Epithelial cell of alveolus of lung (primary cell): ENCODE measurements at places on chromosomes 4 and X. TPM values are rescaled to one million over a fixed set of nuclear protein-coding genes. Genes with fewer than 3 reads are reported as not detected.

Gene TRPC5OS
- total RNA-seq, result not detected in 2 replicates

Gene DHRSX
- total RNA-seq, result 41.9 and 50.1 TPM in 2 replicates

Gene TMEM31
- not detected in 2 replicates for total RNA-seq

Gene POU3F4
- not detected in 2 replicates for total RNA-seq

Gene ATP2B3
- total RNA-seq, result not detected in 2 replicates

Gene CENPC
- 5.4 and 12.8 TPM in 2 replicates for total RNA-seq

Gene PABPC5
- total RNA-seq, result 1.2 and 5.9 TPM in 2 replicates

Gene HPSE
- 0.52 and 0.64 TPM in 2 replicates for total RNA-seq

Gene ESX1
- 0.13 TPM in 1 of 2 replicates, not detected in the other for total RNA-seq

Gene SYN1
- 0.80 and 3.5 TPM in 2 replicates for total RNA-seq

Gene FRMD7
- not detected in 2 replicates for total RNA-seq

Gene MAGEA3
- total RNA-seq, result not detected in 2 replicates

Gene FOXR2
- not detected in 2 replicates for total RNA-seq

Gene CAPN6
- 0.13 TPM in 1 of 2 replicates, not detected in the other for total RNA-seq

Gene CD38
- total RNA-seq, result 1.0 TPM in 1 of 2 replicates, not detected in the other

Gene LETM1
- 22.3 and 38.0 TPM in 2 replicates for total RNA-seq

Gene BANK1
- 0.13 TPM in 1 of 2 replicates, not detected in the other for total RNA-seq

Gene PNPLA4
- total RNA-seq, result 14.5 and 15.8 TPM in 2 replicates

Gene FRG2
- not detected in 2 replicates for total RNA-seq

Gene TRIML2
- total RNA-seq, result not detected in 2 replicates

Gene NKX1-1
- total RNA-seq, result not detected in 2 replicates

Gene PNCK
- 2.0 TPM in 1 of 2 replicates, not detected in the other for total RNA-seq

Gene HSFX2
- 0.13 and 0.40 TPM in 2 replicates for total RNA-seq

Gene TRIM61
- total RNA-seq, result 2.5 and 2.7 TPM in 2 replicates

Gene DTHD1
- total RNA-seq, result not detected in 2 replicates

Gene PDE6B
- total RNA-seq, result under 0.01 and 1.8 TPM in 2 replicates

Gene DCAF8L2
- not detected in 2 replicates for total RNA-seq

Gene NAP1L5
- 4.7 and 7.3 TPM in 2 replicates for total RNA-seq

Gene DCAF16
- total RNA-seq, result 18.4 and 46.3 TPM in 2 replicates

Gene RBM46
- 0.08 and 0.39 TPM in 2 replicates for total RNA-seq

Gene IRS4
- total RNA-seq, result 0.13 TPM in 1 of 2 replicates, not detected in the other

Gene NWD2
- total RNA-seq, result not detected in 2 replicates
